Thyroid gland (tissue), 4 donors: ENCODE measurements at places on chromosomes 7 and 10.

- peak; percentile 33 for DNase-seq
Observed at GRCh38 chr7:141847996-141848395, 6.7 kb upstream of the PRSS37 start.

DNA sequence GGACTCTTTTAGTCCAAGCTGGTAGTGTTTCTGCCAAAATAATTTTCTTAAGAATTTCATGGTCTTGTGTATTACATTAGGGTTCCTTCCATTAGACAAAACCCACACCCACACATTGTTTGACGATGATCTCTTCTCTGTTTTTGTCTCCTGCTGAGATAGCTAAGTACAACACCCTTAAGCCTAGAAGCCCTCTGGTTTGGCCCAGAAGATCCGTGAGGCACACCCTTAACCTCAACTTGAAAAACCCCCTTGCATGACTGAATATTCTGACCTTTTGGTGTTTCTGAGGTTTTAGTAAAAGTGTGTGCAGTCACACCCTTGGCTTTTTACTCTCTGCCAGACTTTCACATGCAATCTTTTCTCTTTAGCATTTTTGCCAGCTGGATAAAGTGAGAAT, 29.3 kb upstream of the ERCC6 start:
- no peak for DNase-seq

DNA sequence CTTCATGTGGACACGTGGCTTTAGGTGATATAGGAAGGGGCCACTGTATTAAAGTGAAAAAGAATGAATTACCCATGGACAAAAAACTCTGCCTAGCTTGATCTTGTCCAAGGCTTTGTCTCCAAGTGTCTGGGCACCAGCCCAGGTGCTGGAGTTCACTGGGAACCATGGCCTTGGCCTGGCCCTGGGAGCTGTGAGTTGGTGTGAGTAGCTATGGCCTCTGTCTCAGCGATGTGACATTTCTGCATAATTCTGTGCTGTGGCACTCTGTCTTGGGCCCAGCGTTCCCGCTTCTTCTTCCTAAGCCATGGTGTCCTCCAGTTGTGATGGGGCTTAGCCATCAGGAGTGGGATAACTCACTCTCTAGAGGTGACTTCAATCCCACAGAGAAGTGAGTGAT, 119.0 kb upstream of the PPP2R2D start:
- no peak for DNase-seq

GRCh38 chr7:93945756-93946535, 24.4 kb downstream of the GNG11 start:
- no peak for DNase-seq

- DNase-seq = no peak
Observed at GRCh38 chr10:43371418-43371817, at the start of gene FXYD4. Gene FXYD4 (plus strand): TSS chr10:43371636. CDS start chr10:43373747, 2,111 bp downstream.

- DNase-seq = no peak
Observed at GRCh38 chr10:94456942-94457341, 54.6 kb downstream of the TBC1D12 start.
